ENCODE measurements at places on chromosomes 1 and 21. TPM values are rescaled to one million over a fixed set of nuclear protein-coding genes. Genes with fewer than 3 reads are reported as not detected.

Gene IL23R
- not detected for total RNA-seq

Gene PLD5
- total RNA-seq, result 0.32 TPM

Gene GNAT2
- not detected for total RNA-seq

Gene LAX1
- 2.7 TPM for total RNA-seq

Gene KRTAP10-2
- total RNA-seq, result not detected

Gene PHC2
- total RNA-seq, result 214 TPM

Gene ITGB2
- 242 TPM for total RNA-seq

Gene OR6N2
- not detected for total RNA-seq

Gene TPTE
- total RNA-seq, result not detected

Gene CSF1
- total RNA-seq, result 54.4 TPM

Gene AKNAD1
- total RNA-seq, result 4.1 TPM

Gene AVPR1B
- total RNA-seq, result not detected

Gene ZSWIM5
- total RNA-seq, result 1.6 TPM

Gene EXTL1
- total RNA-seq, result 2.8 TPM

Gene LRRC53
- total RNA-seq, result not detected

Gene HCN3
- 2.3 TPM for total RNA-seq

Gene GJA8
- not detected for total RNA-seq

Gene DCST1
- total RNA-seq, result 0.16 TPM

Gene LCE1F
- total RNA-seq, result not detected

Gene ANXA9
- 3.6 TPM for total RNA-seq
